ENCODE measurements at places on chromosomes 1 and 21. TPM values are rescaled to one million over a fixed set of nuclear protein-coding genes. Genes with fewer than 3 reads are reported as not detected.

GRCh38 chr1:60265560-60266535 lies 192.3 kb upstream of the C1orf87 start:
- DNase-seq: no peak

DNA sequence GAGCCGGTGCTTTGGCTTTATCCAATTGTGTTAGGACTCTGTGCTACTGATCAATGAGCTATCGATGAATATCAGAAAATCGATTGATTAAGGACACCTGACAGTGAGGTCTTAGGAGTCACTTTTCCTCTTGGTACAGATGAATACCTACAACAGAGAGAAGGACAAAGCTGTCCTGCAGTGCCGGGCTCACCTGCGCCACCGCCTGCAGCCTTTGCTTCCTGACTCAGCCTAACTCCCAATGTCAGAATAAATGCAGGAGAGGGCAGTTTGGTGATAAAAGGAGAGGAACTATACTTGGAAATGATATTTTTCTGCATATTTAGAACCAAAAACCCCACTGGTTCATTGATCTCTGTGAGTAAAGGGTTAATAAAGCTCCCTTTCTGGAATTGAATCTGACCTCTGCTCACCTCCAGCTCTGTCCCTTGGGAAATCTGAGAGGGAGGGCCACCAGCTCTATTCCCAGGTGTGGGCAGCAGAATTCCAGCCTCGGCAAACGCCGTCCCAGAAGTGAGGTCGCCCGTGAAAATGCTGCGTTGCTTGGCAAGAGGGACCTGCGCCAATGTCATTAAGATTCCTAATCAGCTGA lies 39.3 kb downstream of the POFUT2 start:
- no peak for DNase-seq

GRCh38 chr1:206503591-206504362 lies 3.6 kb upstream of the RASSF5 start:
- peak; percentile 84 for DNase-seq

DNA sequence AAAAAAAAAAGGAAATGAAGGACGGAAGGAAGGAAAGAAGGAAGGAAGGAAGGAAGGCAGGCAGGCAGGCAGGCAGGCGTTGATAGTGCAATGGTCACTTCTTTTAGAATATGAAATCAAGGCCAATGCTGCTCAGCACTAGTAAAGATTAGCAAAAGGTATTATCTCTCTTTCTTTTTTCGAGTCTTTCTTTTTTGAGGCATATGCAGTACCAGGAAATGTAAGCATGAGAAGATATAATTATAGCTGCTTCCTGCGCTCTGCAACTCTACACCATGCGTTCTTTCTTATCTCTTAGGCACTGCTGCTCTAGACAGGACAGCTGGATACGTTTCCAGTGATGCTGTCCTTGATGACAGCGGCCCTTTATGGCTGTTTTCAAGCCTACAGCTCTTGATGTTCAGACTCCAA lies 1512.5 kb upstream of the B3GALT2 start:
- DNase-seq: no peak

DNA sequence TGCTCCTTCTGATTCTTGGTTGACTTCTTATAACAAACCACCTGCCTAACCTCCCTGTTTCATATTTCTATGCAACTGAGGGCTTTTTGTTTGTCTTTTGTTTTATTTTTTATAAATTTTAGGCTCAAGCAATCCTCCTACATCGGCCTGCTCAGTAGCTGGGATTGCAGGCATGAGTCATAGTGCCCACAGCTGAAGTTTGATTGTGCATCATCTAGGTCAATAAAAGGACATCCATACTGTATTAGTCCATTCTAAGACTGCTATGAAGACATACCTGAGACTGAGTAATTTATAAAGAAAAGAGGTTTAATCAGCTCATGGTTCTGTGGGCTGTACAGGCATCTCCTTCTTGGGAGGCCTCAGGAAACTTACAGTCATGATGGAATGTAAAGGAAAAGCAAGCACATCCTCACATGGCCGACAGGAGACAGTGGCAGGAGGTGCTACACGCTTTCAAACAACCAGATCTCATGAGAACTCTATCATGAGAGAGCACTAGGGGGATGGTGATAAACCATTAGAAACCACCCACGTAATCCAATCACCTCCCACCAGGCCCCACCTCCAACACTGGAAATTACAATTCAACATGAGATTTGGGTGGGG lies 285.0 kb downstream of the SIPA1L2 start:
- DNase-seq: no peak

The CITED4 gene
- total RNA-seq: 7.4 TPM

DNA sequence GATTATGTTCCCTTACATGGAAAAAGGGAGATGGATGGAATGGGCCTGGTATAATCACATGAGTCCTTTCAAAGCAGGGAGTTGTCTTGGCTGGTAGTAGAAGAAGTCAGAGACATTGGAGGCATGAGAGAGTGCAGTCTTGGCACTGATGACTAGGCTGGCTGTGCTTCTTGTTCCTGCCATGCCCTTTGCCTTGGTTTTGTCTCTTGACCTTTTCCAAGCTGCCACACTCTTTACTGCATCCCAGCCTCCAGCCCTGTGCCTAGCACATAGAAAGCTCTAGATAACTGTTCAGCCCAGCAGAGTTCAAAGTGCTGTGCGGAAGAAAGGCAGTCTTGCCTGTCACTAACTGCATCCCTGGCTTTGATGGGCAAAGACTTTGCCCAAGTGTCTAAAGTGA lies 412.6 kb downstream of the PRDM2 start:
- no peak for DNase-seq

- DNase-seq: peak; percentile 48
Measured at GRCh38 chr1:10429868-10430215, 391 bp upstream of the CENPS start.

GRCh38 chr1:240399381-240399780 lies 212.6 kb downstream of the GREM2 start:
- no peak for DNase-seq

GRCh38 chr1:7588457-7588827 lies 182.7 kb upstream of the VAMP3 start:
- DNase-seq: no peak

- peak; percentile 40 for DNase-seq
Measured at GRCh38 chr21:38505654-38506523, 7.6 kb upstream of the ERG start.

The DEPDC1 gene
- 15.7 TPM for total RNA-seq

DNA sequence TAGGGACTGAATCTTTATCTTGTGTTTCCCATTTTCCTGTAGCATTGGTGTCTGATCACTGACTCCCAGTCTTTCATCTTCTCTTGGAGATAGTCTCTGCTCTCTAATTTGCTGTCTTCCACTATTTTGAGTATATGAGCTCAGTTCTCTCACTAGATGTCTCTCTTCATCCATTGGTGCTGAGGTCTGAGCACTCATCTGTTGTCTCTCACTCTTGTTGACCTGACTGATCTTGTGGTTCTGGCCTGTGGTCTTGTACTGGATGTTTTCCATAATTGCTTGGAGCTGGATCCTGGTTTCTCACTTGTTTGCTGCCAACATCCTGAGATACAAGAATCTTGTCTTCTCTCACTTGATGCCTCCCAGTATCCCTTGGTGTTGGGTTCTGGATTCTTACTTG lies 25.1 kb upstream of the S100A11 start:
- DNase-seq: no peak

The NSUN4 gene
- 28.5 TPM for total RNA-seq

DNA sequence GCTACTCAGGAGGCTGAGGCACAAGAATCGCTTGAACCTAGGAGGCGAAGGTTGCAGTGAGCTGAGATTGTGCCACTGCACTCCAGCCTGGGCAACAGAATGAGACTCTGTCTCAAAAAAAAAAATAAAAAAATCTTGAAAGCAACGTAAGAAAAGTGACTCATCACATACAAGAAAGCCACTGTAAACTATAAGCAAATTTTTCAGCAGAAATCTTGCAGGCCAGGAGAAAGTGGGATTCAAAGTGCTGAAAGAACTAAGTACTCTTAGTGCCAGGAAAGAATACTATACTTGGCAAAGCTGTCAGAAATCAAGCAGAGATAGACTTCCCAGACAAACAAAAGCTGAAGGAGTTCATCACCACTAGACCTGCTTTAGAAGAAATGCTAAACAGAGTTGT lies 4.4 kb upstream of the HMGN1 start:
- no peak for DNase-seq

The NHLH1 gene
- total RNA-seq: 0.22 TPM
